ENCODE measurements at places on chromosomes 6 and 20.
A peak's percentile ranks its signal among the peaks of the same experiment; 100 is the strongest.

DNA sequence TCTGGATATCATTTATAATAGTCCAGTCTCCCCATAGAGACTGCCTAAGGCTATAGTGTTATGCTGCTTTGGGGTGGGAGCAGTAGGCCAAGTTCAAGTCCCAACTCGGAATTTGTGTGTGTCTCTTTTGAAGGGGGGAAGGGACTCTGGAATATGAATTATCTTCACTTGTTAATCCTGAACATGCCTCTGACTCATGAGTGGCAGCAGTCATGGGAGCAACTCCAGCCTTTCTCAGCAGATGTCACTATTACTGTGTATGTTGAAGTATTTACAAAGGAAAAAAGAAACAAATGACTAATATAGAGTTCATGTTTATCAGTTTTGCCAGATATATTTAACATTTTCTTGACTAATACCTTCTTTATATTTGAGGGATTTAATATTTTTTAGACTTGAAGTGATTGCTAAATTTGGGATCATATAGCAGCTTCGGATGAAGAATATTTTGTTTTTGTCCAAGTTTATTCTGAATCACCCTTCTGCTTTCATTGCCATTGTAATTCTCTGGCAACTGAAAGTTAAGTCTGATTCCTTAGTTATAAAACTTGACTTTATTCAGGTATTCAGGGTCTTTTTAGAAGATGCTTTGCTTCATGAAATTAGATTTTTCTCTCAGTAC, 23.4 kb downstream of the FAM217A start:
- DNase-seq, result peak; percentile 44

GRCh38 chr6:36662827-36663256, 15.7 kb upstream of the CDKN1A start:
- no peak for DNase-seq

DNA sequence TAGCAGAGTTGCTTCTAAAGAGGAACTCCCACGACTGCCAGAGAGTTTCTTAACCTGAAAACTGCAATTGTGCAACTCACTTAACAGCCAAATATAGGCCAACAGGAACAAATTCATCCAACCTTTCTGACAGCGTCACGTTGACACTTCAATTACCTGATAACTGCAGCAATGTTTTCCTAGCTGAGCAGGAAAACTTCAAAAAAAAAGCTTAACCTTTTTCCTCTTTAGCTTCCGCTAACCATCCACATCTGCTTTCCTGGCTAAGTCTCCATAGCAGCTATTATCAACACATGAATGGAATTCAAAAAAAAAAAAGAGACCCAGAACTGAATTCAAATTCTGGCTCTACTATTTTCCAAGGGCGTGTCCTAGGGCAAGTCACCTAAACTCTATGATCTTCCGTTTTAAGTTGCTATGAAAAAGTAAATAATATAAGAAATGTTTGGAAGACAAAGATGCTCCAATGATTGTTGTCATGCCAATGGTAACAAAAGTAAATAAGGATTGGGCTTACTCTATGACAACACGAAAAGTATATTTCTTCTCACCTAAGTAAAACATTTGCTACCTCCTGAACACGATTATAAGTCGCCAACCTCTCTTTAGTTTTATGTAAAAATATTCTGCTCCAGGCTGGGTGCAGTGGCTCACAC, 524.6 kb upstream of the JARID2 start:
- DNase-seq, result no peak

DNA sequence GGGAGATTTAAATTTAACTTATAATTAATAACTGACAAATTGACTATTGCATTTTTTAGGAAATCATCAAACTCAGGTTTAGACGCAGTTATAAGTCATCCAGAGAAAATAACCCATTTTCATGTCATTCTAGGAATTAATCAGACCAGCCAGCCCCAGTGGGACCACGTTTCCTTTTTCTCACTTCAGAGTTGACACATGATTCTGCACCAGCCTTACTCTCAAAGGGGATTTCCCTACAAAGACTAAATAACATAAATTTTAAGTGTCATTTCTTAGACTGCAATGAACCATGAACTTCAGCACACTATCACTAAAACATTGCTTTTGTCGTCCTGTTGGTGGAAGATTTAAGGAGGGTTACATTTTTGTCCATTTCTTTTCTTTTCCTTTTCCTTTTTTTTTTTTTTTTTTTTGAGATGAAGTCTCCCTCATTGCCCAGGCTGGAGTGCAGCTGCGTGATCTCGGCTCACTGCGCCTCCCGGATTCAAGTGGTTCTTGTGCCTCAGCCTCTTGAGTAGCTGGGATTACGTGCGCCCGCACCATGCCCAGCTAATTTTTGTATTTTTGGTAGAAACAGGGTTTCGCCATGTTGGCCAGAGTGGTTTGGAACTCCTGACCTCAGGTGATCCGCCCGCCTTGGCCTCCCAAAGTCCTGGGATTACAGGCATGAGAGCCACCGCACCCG, 3.6 kb downstream of the IPCEF1 start:
- no peak for DNase-seq

- DNase-seq, result no peak
These were observed 166.5 kb upstream of the JARID2 start for GRCh38 chr6:15079288-15079817.

DNA sequence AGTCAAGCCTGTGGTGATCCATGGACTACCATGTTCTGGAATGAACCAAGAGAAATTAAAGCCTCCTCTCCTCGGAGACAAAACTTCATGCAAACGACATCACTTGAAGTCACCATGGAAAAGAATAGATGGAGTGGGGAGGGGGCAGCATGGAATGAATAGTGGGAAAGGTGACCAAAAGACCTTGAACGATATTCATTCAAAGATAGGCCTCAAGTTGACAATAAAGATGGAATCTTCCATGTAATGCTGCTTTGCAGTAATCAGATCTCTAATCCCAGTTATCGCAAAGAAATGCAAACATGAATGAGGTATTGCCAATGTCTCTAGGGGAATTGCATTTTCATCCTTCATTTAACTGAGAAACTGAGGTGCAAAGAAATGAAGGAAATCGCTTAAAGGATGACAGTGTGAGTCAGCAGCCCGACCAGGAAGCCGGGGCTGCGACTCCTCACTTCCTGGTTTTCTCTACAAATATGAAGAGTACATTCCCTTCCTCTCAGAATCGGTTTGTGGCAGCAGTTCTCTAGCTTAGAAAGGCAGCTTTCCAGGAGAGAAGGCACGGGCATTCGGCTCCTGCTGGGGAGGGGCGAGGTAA, 65.6 kb upstream of the RREB1 start:
- no peak for DNase-seq

DNA sequence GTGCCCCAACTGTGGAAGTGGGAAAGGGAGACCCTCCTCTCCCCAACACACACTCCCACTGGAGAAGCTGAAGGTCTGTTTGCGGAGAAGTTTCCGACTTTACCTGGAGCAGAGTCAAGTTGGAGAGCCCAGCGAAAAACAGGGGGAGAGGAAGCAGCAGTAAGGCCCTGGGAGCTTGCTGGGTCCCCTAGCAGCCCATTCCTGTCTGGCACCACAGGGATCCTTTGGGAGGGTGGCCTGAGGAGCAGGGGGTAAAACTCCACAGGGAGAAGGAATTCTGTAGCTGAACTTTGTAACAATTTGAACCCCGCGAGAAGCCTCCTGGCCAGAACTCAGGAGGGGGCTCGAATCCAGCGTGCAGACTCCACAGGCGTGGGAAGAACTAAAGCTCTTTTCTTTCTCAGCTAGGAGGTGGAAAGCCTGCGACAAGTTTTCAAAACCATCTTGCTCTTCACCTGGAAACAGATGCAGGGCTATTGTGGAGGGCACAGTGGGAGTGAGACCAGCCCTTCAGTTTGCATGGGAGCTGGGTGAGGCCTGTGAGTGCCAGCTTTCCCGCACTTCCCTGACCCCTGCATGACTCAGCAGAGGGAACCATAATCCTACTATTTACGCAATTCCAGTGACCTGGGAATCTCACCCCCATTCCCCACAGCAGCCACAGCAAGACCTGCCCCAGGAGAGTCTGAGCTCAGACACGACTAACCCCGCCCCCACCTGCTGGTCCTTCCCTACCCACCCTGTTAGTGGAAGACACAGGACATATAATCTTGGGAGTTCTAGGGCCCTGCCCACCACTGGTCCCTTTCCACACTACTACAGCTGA, 25.8 kb downstream of the SERPINB9 start:
- no peak for DNase-seq

- no peak for DNase-seq
These were observed 48.4 kb upstream of the TOP1 start for GRCh38 chr20:40980106-40980827.

GRCh38 chr6:151784441-151785214, 22.9 kb upstream of the ESR1 start:
- DNase-seq, result no peak

DNA sequence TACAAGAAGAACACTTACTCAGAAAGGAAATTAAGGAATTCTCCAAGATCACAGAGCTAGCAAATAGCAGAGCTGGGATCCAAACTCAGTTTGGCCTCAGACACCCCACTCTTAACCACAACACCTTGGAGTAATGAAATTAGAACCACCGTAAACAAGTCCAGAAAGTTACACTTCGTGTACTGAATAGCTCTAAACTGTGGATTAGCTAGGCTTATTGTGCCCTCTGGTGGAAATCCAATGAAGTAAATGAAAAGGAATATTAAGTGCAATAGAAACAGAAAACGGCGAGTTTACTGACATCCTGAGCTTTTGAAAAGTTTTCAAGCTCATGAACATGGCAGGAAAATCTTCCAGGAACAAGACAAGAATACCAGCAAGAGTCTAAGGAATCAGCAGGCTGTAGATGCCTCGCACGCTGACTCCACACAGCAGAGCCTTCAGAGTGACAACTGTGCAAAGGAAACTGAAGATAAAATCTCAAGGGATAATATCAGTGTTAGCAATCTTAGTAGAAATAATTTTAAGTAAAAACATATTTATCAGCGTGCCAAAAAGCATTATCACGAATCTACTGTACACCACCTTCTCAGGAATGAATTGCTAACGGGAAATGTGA, 34.6 kb downstream of the FBXO5 start:
- no peak for DNase-seq

DNA sequence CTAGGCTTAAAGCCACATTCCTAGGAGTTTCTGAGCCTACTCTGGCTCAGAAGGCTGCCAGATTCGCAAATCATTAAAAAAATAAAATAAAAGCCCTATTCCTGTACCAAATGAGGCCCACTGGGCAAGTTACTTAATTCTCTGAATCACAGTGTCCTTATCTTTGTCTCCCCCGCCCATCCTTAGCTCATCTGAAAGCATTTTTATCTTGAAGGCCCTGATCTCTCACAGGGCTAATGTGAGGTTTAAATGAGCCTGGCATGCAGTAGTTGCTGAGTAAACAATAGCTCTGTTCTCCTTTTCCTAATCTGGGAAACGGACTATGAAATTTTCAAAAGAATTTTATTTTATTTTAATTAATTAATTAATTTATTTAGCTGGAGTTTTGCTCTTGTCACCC, 2.1 kb upstream of the ZBTB12 start:
- no peak for DNase-seq

GRCh38 chr20:3785240-3786125, 1.1 kb downstream of the CENPB start:
- DNase-seq, result no peak

GRCh38 chr6:142294679-142295078, 7.1 kb upstream of the ADGRG6 start:
- no peak for DNase-seq

- DNase-seq, result no peak
These were observed 266.3 kb downstream of the CDC5L start for GRCh38 chr6:44653761-44654218.

DNA sequence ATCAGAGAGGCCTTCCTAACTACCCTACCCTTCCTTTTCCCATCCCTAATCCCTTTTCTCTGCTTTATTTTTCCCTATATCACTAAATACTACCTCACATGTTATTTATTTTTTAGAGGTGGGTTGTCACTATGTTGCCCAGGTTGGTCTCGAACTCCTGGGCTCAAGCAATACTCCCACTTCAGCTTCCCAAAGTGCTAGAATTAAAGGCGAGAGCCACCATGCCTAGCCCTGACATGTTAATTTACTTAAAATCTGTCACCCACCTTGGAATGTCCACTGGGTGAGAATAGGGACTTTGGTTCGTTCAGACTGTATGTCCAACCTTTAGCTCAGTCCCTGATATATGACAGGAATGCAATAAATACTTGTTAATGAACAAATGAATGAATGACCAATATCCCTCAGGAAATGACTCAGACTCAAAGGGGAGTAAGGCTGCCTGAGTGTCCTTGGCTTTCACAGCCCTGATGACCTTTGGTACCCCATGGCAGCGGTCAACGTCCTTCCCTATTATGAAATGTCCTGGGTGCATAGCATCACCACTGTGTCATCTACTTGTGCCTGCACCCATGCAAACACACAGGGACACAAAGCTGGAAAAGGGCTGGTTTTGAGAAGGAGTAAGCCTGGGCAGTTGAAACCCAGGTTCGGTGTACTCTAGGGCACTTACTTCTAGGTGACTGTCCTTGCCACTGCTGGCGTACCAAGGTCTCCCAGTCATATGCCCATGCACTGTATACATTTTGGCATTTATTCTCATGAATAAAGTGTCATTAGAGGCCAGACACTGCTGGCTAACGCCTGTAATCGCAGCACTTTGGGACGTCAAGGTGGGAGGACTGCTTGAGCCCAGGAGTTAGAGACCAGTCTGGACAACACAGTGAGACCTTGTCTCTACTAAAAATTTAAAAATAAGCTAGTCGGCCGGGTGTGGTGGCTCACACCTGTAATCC, 26.5 kb downstream of the BCL2L1 start:
- peak; percentile 70 for DNase-seq

DNA sequence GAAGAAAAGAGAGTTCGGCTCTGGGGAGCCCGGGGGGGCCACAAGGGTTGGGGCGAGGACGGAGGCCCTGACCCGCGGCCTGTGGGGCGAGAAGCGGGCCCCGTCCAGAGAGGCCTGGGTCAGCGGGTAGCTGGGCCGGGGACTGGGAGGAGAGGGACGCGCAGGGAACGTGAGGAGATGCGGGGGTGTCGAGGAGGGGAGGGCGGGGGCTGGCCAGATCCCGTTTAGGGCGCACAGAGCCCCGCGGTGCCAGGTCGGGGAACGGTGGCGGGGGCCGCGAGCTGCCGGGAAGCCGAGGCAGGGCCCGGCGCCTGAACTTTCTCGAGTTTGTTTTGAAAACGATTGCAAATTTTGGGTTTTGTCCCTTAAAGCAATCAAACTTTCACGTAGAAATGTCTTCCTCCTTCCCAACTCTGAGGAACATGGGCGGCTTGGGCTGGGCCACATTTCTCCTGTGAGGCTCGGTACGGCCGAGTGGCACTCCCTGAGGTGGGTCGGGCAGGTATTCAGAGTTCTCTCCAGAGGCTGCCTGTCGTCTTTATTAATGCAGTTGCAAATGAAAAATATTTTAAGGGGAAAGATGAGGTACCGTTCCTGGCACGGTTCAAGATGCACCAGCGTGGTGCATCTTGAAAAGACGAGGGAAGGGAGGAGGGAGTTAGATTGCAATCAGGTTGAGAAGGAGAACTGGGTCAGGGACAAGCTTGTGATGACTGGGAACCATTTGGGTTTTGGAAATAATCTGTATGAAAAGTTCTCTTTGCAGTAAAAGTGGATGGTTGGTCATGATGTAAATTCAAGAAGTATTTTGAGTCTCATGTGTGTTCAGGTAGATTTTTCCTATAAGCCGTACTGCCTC, 972 bp downstream of the RNF8 start:
- DNase-seq, result no peak

DNA sequence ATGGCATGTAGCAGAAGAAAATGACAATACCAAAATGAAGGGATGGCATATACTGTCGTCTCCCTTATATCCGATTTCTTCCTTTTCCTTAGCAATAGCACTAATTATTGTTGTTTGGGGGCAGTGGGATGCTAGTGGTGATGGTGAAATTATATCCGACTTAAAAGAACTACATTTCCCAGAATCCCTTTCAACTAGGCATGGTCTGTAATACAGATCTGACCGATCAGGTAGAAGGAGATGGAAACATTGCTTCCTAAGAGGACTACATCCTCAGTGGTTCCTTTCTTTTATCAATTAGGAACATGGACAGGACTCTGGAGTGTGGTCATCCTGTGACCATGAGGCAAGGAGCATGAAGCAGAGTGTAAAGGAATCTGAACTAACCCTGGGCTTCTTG, 532.6 kb downstream of the CBLN4 start:
- DNase-seq, result no peak

Data from BJ (cell line).